Inflammatory macrophage (primary cell): ENCODE measurements at places on chromosomes 12 and 14.

DNA sequence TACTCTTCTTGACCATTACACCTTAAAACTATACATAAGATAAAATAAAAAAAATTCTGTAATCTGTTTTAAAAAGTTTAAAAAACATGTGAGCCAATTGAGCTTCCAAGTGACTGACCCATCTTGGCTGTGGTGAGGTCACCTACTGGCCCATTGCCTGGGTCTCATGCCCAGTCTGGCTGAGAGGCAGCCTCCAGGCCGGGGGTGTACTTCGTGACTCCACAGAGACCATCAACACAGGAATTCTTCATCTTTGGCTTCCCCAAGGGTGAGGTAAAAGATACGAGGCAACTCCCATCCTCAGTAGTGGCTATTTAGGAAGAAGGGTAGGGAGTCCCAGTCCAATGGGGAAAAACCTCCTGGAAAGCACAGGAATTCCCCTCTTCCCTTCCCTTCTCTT, 113.2 kb downstream of the APAF1 start:
- no peak for DNase-seq

- DNase-seq, result peak; percentile 79
These were observed 184.8 kb downstream of the ZFP36L1 start for GRCh38 chr14:68607867-68608573.

DNA sequence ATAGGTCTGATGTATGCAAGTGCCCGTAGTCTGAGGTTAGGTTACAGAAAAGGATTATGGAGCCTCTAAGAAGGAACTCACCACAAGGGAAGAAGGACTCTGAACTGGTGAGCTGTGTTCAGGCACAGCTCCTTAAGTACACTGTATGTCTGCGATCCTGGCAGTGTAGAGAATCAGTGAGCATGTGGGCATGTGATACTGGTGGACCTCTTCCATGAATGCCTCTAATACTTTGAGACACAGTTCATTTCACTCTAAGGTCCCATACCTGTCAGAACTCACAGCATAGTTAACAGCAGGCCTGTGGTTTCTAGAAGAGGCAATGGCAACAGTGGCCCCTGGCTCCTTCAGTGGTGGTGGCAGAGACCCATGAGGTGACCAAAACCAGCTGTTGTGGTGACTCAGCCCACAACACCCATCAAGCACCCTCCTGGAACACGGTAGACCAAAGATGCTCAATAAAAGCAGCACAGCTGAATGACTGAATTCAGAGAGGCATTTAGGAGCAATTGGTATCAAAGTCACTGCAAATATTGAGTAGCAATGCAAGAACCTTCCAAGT, 6.9 kb upstream of the OR6J1 start:
- peak; percentile 17 for DNase-seq

GRCh38 chr12:65123435-65124063, 2.4 kb upstream of the WIF1 start:
- DNase-seq, result peak; percentile 60

GRCh38 chr12:90546511-90546910, 408.5 kb downstream of the CCER1 start:
- no peak for DNase-seq
